ENCODE measurements at places on chromosomes 4 and X.
A peak's percentile ranks its signal among the peaks of the same experiment; 100 is the strongest.

- peak; percentile 31 for DNase-seq
These were observed 250.4 kb upstream of the JADE1 start for GRCh38 chr4:128558896-128559679.

GRCh38 chrX:33194876-33195433 is 16.4 kb downstream of the DMD start:
- peak; percentile 47 for DNase-seq

- DNase-seq = no peak
These were observed 205.9 kb downstream of the SOWAHB start for GRCh38 chr4:76691807-76692582.

DNA sequence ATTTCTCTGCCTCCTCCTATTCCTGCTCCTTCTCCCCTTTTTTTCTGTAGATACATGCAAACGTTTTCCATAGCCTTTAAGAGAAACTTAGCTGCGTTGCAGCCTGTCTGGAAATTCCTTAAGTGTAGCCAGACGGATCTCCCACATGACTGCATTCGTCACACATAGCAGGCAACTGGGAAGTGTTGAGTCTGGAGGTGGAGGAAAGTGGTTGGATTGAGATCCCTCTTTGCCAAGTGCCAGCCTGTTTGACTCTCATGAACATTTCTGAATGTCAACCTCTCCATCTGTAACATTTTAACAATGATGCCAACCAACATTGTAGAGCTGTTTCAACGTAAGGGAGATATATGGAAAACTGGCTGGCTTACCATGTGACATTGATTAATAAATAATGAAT is 45.1 kb upstream of the FAM9A start:
- DNase-seq = no peak

DNA sequence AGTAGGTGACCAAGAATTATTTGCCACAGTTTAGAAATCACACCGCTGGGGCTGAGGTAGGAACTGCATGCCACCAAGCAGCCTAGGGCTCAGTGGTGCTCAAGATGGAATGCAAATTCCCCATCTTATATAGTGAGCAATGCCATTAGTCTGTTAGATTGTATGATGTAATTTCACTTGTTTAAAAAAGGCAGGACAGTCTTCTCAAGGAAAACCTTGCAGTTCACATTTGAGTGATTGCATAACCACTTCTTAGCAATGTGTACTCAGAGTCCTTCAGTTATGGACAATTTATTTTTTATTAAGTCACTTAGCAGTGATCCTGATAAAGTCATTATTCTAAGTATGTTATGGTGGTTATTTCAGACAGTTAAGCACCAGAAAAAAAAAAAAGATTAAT is 142.9 kb upstream of the SFRP2 start:
- peak; percentile 7 for DNase-seq

DNA sequence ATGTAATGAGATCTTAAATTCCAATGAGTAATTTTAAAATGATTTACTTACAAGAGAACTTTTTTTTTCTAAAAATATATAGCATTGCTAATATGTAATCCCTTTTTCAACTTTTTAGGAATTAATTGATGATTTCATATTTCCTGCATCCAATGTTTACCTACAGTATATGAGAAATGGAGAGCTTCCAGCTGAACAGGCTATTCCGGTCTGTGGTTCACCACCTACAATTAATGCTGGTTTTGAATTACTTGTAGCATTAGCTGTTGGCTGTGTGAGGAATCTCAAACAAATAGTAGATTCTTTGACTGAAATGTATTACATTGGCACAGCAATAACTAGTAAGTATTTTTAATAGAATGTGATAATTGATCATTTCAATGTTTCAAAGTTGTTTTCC is 113.2 kb downstream of the USP9X start:
- DNase-seq = no peak

- DNase-seq = no peak
These were observed 130.8 kb downstream of the CPZ start for GRCh38 chr4:8723222-8723980.

DNA sequence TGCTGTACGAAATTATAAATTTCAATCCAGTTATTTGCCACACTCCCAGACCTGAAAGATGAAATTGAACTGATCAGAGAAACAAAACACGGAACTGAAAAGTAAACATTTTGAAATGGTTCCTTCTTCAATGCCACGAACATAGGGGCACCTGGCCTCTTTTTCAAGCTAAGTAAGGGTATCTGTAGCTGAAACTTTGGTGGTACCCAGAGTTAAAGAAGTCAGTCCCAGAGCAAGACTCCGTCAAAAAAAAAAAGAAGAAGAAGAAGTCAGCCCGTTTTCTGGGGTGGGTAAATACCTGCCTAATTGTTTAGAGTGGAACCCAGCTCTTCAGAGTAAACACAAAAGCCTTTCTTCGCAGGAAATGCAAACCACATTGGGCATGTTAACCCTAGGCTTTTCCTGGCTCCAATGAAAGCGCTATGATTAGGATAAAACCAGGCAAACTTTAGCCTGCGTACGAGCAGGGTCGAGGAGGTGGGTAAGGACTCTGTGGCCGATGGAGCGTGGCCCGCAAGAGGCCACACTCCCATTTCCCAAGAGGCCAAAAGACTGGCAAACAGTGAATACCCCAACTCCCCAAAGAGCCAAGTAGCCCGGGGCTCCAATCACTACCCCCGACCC is 1.3 kb downstream of the ANTXR2 start:
- DNase-seq = no peak

DNA sequence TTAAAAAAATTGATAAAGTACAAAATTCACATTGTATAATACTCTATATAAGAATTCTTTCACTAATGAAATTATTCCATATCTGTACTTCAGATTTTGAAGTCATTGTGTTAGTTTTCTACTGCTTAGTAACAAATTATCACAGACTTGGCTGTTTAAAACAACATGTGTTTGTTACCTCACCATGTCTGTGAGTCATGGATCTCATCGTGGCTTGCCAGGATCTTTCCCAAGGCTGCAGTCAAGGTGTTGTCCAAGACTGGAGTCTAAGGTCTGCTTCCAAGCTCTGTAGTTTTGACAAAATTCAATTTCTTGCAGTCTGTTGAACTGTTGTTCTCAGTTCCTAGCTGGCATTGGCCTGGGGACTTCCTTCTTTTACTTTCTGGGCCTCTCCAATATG is 1286.9 kb downstream of the ADGRL3 start:
- no peak for DNase-seq
